ENCODE measurements at places on chromosomes 16 and 17.
A peak's percentile ranks its signal among the peaks of the same experiment; 100 is the strongest.

DNA sequence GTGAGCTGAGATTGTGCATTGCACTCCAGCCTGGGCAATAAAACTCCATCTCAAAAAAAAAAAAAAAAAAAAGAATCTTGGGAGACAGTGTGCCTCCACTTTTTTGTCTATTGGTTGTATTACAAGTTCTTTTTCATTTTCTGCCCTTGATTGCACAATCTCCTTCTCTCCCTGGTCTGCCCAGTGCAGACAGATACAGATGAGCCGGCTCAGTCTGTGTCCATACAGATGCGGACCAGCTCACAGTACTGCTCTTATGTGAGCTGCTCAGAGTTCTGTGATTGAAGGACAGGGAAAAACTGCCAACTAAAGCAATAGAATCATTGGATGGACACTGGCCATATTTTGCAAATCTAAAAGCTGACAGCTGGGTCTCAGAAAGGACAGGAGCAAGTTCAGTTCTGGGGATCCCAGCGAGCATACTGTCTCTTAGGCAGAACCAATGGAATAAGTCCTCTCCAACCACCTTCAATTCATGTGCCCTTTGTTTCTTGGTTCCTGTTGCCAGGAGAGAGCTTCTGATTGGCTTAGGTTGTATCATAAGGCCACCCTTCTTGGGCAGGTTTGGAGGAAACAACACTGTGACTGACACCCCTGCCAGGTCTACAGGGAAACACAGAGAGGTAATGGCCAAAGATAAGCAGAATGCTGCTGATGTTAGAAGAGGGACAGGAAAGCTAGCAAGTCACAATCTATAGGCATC lies 495.6 kb upstream of the HSBP1 start:
- DNase-seq: no peak

DNA sequence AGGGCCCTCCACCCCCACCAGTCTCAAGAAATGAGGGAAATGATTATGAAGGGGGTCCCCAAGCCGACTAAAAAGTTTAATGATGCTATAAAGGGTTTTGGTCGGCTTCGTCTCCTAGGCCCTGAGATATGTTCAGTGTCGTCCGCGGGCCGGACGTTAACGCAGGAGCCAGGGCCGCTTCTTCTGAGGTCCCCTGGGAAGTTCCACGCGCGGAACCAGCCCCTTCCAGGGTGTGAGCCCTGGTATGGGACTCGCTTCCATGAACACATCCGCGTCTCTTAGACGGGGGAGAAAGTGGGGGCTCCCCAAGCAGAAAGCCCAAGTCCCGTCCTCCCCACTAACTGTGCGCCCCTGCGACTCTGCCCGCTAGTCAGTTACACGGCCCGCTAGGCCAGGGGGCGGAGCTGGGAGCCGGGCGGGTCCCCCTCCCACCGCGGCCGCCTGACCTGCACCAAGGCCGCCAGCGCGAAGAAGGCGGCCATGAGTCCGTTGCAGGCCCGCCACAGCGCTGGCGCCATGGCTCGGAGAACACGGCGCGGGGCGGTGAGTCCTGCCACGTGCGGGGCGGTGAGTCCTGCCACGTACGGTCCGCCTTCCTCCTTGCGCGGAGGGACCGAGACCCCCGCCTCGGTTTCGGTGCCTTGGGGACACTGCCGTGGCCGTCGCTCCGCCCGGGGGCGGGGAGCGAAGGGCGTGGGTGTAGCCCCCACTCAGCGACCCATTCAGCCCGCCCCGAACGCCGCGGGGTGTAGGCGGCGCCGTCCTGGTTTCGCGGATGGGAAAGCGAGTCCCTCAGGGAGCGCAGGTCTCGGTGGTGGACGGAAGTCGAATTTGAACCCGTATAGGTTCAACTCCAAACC lies at the start of gene TMEM220:
Gene TMEM220, minus strand, starts transcription at position 690 of the 860 bp plus-strand sequence. Its CDS starts 172 bp downstream, at position 518.
- DNase-seq: peak; percentile 51

DNA sequence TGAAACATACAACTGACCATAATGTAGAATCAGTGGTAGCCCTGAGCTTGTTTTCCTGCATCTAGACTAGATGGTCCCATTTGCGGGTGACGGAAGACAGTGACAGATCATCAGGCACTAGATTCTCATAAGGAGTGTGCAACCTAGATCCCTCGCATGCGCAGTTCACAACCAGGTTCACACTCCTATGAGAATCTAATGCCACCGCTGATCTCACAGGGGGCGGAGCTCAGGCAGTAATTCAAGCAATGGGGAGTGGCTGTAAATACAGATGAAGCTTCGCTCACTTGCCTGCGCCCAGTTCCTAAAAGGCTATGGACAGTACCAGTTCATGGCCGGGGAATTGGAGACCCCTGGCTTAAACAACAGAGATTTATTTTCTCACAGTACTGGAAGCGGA lies 656.3 kb downstream of the HS3ST4 start:
- no peak for DNase-seq

DNA sequence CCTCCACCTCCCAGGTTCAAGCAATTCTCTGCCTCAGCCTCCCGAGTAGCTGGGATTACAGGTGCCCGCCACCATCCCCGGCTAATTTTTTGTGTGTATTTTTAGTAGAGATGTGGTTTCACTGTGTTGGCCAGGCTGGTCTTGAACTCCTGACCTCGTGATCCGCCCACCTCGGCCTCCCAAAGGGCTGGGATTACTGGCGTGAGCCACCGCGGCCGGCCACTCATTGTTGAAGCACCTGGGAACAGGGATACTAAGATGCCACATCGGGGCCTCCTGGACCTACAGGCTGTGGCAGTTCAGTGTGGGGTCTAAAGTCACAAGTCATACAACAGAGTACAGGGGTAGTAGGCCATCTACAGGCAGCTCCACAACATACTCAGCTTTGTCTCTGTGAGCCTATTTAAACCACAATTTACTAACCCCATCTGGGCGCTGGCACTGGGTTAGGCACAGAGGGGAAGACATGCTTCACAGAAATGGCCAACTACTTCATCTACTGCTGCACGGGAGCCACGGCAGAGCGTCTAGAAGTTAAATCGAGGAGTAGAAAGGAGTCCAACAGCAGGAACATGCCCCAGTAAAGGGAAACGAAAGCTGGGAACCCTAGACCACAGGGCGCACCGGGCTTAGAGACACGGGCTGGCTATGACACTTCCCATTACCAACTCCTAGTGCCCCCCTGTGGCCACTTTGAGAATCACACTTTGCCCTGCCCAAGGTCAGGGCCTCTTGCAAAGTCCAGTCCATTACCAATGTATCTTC lies 4.3 kb downstream of the VAMP2 start:
- DNase-seq: peak; percentile 93

GRCh38 chr17:47649972-47650524 lies 329 bp downstream of the KPNB1 start:
- no peak for DNase-seq

GRCh38 chr17:34413443-34414119 lies 50.5 kb upstream of the CCL1 start:
- DNase-seq: no peak

GRCh38 chr17:4492721-4493561 lies 5.7 kb upstream of the SPNS2 start:
- peak; percentile 43 for DNase-seq

DNA sequence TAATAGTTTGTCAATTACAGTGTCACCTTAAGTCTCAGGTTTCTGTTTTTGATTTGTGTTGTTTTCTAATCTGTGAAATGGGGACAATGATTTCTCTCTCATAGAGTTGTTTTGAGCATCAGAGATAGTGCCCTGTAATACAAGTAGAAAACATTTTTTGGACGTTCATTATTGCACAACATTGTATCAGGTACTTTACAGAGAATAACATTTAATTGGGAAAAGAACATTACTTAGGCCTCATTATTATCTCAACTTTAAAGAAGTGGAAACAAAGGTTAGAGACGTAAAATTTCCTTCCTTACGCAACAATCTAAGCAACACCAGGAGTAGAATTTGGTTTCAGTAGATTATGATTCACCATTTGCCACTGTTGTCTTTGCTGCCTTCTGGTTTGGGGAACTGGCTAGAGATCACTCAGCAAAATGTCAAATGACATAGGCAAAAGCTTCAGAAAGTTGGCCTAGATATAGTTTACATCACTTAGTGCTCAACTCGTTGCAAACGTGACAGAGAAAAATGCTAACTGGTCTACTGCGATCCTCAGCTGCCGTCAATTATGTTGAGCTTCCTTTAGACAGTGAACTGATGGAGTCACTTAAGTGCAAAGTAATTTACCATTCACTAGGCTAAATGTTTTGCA lies 1026.8 kb downstream of the CDH11 start:
- no peak for DNase-seq

DNA sequence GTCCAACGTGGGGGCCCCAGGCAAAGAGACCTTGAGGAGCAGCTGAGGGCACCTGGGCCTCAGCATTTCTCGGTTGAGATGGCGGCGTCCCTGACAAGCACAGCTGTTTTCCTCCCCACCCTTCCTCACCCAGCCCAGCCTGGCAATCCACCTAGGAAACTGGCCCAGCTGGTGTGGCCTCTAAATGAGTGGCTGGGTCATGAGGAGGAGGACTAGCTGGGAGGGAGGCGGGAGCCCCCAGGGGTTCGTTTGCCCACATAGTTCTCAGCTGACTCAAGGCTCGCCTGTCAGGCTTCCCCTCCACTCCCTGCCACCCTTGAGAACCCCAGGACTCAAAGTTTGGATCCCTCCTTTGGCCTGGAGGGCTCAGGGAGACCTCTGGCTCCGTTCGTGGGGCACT lies 5.9 kb downstream of the RNF222 start:
- no peak for DNase-seq

DNA sequence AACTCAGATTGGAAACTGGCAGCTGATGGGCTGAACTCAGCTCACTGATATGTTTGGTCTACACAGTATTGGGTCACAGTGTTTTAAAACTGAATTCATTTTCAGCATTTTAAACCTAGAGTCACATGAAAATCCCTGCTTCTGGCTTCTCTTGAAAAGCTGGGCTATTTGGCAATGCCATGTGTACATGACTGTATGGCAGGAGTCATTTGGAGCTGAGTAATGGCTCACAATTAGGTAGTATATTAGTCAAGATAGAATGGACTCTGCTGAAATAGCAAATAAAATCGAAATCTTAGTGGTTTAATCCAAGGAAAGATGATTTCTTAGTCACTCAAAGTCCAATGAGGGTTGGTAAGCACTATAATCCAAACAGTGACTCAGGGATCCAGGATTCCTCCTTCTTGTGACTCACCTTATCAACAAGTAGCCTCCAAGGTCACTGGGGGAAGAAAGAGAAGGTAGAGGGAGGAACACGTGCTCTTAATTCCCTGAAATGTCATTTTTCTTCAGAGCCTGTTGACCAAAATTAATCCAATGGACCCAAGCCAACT lies 13.9 kb upstream of the PMP22 start:
- no peak for DNase-seq

GRCh38 chr17:56694825-56695224 lies 101.3 kb downstream of the NOG start:
- no peak for DNase-seq

DNA sequence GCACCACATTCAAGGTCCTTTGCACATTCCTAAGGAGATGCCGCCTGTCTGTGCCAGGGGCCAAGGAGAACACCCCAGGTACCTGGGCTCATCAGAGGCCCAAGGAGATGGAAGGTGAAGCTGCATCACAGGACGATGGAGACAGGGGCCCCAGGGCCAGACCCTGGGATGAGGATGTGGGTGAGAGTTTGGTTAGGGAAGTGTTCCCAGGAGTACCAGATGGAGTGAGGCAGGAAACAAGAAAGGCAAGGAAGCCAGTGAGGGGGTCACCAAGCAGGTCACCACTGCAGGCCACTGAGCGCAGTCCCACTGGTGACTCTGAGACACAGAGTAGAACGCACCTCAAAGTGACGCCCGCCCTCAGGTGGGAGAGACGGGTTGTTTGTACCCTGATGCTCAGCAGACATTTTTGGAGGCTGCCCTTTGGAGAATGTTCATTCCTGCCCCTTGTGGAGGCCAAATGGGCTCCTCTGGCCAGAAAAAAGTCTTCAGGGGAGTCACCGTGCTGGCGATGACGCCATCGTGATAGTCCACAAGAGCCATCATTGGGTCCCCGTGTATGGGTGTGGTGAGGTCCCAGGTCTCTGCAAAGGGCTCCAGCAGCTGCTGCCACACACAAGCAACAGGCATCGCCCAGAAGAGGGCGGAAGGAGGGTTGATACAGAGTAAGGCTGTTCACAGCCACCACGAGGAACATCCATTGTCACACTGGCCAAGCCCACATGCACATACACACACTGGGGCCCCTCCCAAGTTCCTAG lies 57.5 kb downstream of the BEAN1 start:
- no peak for DNase-seq

DNA sequence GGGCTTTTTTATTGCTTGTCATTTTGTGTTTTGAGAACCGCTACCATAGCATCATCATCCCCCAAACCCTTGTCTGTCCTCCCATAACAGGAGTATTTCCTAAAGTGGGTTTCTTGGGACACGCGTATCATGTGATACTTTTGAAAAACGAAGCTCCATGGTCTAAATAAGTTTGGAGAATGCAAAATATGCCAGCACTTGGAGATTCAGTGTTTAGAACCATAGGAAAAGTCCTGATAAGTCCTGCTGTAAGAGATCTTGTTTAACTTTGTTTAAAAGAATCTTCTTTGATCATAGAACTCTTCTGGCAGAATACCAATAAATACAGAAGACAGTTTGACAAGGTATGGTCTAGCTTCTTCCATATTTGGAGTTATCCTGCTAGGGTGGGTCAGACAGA lies 59.3 kb downstream of the NKD1 start:
- DNase-seq: no peak

DNA sequence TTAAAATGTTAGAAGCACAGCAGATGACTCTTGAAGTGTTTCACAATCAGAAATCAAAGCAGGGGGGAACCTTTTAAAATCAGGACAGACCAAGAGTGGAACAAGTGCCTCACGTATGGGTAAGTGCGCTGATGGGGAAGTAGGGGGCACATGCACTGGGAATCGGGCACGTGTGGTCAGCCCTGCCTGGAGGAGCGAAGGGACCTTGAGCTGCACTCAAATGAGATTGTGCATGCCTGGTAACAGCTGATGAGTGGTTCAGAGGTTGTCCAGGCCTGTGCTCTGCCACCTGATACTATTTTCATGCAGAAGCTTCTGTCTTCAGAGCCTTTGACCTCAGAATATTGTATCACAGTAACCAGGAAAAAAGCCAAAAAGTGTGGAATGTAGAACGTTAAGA lies 13.7 kb upstream of the XYLT2 start:
- no peak for DNase-seq

- no peak for DNase-seq
Observed at GRCh38 chr17:67474081-67474661, 97.1 kb downstream of the PITPNC1 start.

GRCh38 chr16:56748826-56749225 lies 18.9 kb downstream of the NUP93 start:
- no peak for DNase-seq
